ENCODE measurements at places on chromosomes 7 and 10.

GRCh38 chr10:3852147-3852904 is 67.3 kb upstream of the KLF6 start:
- DNase-seq, result peak; percentile 96

- no peak for DNase-seq
Observed at GRCh38 chr10:113957013-113957412, 86.7 kb upstream of the ADRB1 start.

DNA sequence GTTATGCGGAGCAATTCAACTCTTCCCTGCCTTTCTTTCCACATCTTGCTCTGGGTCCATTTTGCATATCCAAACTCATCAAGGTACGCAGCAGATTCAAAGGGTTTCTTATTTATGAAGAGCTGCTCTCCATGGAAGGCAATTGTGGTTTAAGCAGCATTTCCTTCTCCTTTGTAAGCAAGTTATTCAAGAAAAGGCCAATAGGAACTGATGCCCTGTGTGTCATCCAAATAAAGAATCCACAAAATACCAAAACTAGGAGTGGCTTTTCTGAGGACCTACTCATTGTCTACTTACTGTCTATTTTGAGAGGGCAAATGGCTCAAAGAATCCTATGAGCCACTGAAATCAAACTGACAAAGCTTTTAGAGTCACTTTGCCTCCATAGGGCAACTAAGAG is 253.1 kb downstream of the PTEN start:
- peak; percentile 37 for DNase-seq

- no peak for DNase-seq
Observed at GRCh38 chr7:17806631-17807030, 133.7 kb downstream of the SNX13 start.

DNA sequence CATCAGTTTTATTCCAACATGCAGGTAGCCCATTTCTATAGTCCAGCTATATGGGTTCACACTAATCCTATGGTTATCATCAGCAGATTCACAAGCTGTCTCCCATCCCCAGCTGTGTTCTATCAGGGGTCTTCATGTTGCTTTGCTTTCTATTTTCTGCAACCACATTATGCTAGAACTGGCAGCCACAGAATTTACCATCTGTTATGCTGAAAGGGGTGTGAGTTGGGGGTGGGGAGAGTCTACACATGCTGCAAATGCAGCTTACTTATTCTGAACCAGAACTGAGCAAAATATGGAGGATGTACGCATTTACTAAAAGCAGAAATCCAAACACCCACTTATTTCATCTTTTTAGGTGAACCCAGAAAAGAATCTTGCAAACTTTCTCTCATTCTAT is 32.9 kb downstream of the SHTN1 start:
- DNase-seq, result no peak

GRCh38 chr10:100008708-100009282 is 952 bp downstream of the DNMBP start:
- peak; percentile 24 for DNase-seq

- DNase-seq, result no peak
Observed at GRCh38 chr10:104574838-104575237, 66.3 kb upstream of the SORCS3 start.

DNA sequence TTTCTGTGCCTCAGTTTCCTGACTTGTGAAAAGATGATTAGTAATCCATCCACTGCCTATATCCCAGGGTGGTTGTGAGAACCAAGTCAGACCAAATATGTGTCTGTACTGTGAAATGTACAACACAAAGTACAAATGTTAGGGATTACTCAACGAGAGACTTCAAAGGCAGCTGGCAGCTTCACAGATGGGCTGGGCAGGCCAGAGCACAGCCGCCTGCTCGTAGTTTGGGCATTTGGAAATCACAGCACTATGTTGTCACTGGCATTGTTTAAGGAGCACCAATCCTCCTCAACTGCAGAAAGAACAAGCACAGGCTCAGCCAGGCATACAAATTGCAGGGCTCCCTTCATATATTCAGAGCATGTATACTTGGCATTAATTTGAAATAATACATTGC is 64.5 kb upstream of the C10orf90 start:
- no peak for DNase-seq

- no peak for DNase-seq
Observed at GRCh38 chr7:132806834-132807233, 230.6 kb upstream of the PLXNA4 start.

DNA sequence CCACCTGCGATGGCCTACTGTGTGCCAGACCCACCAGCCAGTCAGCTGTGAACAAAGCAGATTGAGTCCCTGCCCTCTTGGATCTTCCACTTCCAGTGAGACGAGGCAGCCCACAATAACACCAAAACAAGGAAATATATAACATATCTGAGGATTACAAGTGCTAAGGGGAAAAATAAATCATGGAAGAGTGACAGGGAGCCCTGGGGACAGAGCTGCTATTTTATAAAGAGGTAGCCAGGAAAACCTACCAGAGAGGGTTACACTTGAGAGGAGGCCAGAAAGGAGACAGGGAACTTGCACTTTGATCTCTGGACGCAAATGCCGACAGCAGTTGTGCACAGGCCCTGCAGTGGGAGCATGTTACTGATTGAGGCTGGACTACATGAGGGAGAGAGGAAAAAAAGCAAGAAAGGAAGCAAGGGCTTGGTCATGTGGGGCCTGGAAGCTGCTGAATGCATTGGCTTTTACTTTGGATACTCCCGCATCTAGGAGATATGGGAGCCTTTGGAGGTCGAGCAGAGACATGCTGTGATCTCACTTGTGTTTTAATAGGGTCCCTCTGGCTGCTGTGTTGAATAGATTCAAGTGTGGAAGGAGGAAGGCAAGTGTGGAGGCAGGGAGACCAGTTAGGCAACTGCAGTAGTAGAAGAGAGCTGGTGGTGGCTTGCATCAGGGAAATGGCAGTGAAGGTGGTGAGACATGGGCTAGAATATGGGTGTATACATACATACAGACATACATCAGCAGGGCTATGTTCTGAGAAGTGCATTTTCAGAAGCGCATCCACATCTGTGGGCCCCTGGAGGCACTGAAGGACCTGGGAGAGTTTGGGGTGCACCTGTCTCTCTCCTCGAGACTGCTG is 26.2 kb downstream of the MINDY4 start:
- DNase-seq, result no peak

DNA sequence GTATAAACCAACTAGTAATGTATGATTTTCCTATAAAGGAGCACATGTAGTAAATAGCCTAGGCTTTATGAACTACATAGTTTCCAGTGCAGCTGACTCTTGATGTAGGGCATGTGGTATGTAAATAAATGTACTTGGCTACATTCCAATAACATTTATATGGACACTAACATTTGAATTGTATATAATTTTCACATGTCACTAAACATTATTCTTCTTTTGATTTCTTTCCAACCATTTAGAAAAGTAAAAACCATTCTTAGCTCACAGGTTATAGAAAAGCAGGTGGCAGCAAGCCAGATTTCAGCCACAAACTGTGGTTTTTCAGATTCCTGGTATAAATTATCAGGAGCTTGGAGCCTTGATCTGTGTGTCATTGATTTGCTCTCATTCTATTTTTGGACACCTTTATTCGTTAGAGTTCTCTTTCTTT is 1182.0 kb downstream of the CNTNAP2 start:
- DNase-seq, result no peak

- no peak for DNase-seq
Observed at GRCh38 chr10:16728266-16728665, 89.0 kb downstream of the RSU1 start.
